ENCODE measurements at places on chromosomes 12 and 14.

DNA sequence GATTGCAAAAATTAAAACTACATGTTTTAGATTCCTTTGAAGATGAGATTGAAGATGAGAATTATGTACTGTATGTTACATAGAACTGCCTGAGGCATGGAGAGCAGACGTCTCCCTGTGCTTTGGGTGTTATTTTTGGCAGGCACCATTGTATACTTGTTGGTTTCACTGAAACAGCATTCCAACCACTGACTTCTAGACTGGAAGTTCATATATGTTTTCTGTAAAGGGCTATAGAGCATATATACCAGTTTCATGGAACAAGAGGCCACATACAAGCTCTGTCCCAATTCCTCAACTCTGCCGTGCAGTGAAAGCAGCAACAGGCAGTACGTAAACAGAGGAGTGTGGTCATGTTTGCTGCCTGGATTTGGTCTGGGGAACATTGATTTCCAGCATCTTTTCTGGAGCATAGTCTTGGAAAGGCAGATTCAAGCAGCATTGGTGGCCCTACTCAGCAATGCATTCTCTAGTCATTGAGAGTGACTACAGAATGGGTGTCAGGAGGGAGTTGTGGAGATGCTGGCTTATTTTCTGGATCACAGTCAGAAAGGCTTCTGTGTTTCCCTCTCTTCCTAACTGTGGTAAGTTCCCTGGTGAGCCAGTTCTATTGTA is 57.6 kb upstream of the CNTN1 start:
- DNase-seq = no peak

DNA sequence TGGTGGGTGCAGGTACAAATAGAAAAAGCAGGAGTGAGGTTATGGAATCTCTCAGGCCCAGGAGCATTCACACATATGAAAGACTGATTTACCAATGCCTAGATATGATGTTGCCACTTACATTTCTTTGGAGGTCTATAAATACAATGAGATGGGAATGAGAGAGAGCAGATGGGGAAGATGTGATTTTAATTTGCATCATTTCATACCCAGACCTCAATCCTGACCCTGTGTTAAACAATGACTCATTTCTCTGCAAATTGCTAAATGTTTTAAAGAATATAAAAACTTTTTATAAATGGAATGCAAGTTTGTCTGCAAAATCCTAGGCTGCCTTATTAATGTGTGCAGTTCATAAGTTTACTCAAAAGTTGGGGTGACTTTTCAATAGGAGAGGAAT is 38.6 kb upstream of the GNG2 start:
- DNase-seq = no peak

DNA sequence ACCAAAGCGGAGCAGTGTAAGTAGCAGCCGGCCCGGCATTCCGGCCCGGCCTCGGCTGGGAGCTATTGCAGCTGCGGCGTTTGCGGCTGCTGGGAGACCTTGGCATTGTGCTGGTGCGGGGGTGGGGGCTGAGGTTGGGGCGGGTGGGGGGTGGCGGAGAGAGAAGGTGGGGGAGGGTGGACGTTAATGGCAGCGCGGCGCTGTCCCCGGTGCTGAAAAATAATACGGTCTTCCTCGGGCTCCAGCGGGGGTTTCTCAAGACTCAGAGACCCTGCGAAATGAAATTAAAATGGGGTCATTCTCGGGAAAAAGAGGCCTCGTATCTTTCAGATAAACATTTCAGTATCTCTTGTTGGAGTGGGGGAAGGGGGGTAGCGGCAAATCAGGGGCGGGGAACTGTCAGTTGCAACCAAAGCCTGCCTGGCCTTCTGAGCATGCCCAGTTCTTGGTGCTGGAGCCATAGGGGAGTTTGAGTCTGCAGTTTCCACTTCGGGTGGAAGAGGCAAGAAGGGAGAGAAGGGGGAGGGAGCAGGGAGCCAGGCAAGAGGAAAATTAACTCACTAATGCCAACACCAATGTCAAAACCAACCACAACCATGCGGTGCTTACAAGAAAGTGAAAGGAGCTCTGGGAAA is 414 bp downstream of the UNC79 start:
- DNase-seq = no peak

DNA sequence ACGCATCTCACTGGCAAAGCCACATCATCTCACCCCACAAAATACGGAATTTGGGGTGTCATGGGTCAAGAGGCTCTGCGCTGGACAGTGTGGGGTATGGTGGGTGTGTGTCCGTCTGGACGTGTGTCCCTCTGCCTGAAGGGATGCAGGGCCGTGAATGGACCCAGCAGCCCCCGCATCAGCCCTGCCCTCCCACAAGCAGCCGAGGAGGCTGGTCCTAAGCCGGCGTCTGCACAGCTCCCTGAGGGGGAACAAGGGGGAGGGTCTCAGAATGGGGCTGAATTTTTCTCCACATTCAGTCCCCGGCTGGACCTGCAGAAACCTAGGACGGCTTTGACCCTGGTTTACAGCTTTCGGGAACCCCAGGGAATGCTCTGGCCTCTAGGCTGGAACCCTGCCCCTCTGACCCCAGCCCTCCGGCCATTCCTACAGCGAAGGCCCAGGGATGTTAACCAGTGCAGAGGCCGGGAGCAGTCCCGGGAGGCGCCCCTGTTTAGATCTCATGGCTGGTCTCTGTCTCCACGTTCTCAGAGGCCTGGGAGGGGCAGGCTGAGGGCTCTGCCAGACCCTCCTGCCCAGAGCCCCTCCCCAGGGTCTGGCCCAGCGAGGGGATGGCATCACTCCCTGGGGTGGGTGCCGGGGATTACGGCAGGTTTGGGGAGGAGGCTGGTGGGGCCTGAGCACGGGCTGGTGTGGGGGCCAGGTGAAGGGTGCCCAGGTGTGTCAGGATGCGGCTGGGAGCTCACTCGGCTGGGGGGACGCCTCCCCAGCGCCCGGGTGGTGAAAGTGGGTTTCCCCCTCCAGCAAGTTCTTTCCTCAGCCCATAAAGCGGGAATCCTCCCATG is 156.5 kb upstream of the C14orf180 start:
- no peak for DNase-seq

DNA sequence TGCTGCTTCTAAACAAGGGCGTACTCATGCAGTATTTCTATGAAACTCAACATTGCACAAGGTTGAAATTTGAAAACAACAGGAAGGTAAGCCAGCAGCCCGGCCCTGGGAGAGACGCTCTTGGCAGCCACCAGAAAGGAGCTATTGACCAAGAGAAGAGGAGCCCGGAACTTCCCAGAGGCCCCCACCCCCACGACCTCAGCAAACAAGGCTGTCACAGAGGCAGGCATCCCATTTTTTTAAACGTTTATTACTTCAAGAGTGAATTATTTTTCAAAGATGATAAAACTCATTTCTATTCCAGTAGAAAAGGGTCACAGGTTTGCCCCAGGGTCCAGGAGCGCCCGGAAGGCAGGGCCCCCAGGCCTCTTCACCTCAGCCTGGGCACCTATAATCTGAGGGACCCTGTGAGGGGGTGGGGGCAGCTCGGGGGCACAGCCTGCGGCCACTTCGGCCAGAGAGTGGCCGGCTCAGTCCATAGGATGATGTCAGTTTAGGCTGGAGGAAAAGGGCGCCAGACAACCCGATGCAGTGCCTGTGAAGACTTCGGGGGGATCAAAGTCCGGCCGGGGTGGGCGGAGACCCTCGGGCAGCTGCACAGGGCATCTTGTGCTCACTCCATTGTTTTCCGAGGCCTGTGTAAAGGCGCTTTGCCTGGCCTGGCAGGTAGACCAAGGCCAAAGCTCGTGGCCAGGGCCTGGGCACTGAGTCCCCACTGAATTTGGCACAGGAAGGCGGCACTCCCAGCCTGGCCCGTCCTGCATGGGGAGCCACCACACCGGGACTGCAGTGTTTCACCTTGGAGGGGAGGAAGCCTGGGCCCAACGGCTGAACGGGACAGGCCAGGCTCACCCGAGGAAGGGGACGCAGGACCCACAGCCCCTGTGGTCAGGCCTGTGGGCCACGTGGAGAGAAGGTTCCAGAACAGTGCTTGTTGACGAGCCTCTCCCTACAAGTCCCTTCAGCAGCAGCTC is 86.0 kb downstream of the SCARB1 start:
- DNase-seq = no peak

GRCh38 chr12:112792743-112793142 is 1.2 kb downstream of the RPH3A start:
- DNase-seq = no peak

- DNase-seq = no peak
Observed at GRCh38 chr14:75340921-75341320, 62.3 kb downstream of the FOS start.

GRCh38 chr12:85688837-85689236 is 147.4 kb downstream of the RASSF9 start:
- no peak for DNase-seq

- peak; percentile 6 for DNase-seq
Observed at GRCh38 chr14:96098309-96098998, 59.3 kb downstream of the C14orf132 start.

DNA sequence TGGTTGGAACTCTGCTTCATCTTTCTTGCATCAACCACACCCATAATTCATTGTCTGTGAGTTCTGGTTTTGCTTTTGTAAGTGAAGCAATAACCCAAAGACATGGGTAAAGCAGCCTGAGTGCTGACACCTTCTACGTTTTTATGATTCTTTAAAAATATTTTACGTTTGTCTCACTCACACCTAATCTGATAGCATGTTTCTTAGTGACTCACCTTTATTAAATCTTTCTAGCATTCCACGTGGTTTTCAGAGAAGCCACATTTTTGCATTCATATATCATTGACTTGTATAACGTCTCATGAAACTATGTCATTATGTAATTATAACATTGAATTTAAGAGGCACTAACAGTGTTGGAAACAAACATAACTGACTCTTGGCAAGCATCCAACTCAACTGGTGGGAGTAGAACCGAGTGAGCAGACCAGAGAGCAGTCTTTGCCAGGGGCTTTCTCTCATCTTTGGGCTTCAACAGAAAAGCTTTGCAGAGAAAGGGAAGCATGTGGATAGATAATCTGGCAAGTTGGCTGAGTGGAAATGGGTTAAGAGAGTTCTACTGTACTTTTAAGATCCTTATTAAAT is 118.8 kb downstream of the TPH2 start:
- peak; percentile 49 for DNase-seq

- no peak for DNase-seq
Observed at GRCh38 chr14:56183631-56184157, 65.5 kb downstream of the PELI2 start.

DNA sequence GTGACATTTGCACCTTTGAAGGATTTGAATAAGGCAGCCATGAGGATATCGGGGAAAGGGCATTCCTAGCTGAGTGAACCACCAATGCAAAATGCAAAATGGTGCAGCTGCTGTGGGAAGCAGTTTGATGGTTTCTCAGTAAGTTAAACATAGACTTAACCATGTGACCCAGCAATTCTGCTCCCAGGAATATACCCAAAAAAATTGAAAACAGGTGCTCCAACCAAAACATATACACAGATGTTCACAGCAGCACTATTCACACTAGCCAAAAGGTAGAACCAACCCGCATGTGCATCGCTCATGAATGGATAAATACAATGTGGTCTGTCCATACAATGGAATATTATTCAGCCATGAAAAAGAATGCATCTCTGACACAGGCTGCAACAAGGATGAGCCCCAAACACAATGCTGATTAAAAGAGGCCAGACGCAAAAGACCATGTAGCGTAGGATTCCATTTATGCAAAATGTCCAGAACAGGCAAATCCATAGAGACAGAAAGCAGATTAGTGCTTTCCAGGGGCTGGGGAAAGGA is 215.0 kb upstream of the MYL2 start:
- DNase-seq = no peak

GRCh38 chr14:106343626-106344025 is 817.2 kb downstream of the TMEM121 start:
- no peak for DNase-seq

DNA sequence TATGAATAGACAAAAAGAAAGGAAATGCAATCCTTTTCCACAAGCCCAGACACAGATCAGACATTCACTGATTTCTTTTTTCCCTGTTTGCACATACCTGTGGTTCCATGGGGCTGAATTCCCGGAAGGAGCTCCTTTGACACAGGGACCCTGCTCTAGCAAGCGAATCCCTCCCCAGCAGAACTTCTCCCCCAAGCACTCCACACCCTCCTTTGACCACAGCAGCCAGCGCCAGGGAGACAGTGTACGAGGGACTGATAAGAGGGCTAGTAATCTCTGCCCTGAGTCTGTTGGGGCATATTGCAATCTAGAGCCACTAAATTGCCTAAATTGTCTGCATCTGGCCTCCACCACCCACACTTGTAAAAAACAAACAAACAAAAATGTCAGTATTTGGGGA is 83.4 kb upstream of the NTF3 start:
- DNase-seq = no peak

- DNase-seq = no peak
Observed at GRCh38 chr12:95963096-95963495, 20.0 kb downstream of the AMDHD1 start.

DNA sequence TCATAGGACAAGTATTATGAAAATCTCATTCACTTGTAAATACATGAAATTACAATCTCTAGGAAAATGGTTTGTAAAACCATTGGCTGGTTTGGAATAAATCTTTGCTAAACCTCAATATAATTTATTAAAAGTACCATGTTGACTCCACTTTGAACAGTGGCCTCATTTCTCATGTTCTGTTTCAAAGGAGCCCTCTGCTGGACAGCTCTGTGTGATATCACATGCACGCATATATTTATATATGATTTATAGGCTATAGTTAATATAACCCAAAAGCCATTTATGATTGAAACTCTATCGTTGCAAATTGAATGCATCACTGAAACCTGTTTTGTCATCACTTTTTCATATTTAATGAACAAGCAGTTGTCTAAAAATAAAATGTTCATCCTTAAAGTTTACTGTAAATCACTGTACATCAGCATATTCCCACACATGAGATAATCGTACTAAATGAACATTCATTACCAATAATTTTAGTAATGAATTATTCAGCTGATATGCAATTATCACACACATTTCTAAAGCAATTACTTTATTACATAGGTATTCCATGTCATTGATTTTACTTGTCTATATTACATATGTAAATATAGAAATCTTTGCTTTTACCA is 493.8 kb downstream of the NPAS3 start:
- DNase-seq = no peak

DNA sequence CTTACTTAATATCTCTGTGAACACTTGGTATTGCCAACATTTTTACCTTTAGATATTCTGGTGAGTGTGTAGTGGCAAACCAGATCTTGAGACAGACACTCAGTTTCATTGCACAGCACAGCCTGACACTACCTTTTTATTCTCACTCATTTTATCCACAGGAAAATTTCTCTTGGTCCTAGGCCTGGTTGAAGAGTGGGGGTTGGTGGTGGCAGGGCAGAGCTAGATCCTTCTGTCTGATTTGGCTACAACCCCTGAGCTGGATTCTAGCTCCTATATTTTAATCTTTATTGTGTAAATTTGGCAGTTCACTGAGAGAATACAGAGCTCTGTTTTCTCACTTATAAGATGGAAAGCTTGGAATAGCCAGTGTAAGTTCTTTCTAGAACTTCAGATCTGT is 396.9 kb downstream of the LRIG3 start:
- no peak for DNase-seq

DNA sequence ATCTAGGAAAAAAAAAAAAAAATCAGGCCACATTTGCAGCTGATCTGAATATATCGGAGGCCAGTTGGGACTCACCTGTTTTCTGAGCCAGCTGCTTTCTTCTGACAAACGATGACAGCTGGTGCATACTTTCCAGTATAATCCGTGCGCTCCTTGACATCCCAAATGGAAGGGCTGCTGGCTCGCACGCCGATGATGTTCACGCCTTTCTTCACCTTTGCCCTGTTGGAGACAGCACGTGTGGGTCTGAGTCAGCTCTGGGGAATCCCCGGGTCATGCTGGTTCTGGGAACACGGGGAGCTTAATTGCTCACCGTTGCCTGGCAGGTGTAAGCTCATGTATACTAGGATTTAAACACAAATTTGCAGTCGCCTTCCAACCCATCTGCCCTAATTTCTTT is 372.8 kb downstream of the TMEM132D start:
- DNase-seq = no peak

- DNase-seq = no peak
Observed at GRCh38 chr14:89302396-89302950, 114.6 kb downstream of the FOXN3 start.

Measured in HS-5 (cell line).